ENCODE measurements at places on chromosomes 16 and 17.
A peak's percentile ranks its signal among the peaks of the same experiment; 100 is the strongest.

- DNase-seq: peak; percentile 40
Observed at GRCh38 chr17:82003411-82004381, 19.0 kb downstream of the CENPX start.

DNA sequence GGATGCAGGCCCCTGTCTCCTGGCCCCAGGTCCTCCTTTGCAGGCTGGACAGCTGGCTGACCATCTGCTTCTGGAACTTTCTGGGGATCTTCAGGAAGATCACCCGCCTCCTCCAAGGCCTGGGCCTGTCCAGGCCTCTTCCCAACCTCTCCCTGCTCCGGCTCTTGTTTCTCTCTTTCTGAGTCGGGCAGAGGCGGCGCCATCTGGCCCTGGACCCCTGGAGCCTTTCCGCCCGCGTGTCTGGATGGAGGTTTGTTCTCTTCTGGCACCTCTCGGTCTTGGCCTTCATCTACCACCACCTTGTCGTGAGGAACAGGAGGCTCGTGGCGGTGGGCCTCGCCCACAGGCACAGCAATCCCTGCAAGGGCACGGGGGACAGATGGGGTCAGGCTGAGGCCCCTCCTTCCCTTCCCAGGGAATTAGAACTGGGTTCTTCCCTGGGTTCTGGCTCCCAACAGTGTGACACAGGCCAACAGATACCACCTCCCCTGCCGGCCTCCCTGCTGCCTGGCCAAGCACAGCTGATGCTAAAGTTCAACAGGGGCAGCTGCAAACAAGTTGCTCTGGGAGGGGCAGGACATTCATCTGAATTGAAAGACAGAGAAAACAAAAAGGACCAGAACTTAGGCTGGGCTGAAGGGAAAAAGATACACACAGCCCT is 13.3 kb downstream of the NDUFAF8 start:
- DNase-seq: no peak

GRCh38 chr16:84791088-84791487 is 28.7 kb upstream of the CRISPLD2 start:
- DNase-seq: no peak

- no peak for DNase-seq
Observed at GRCh38 chr16:11612665-11613025, 25.9 kb upstream of the LITAF start.

- DNase-seq: no peak
Observed at GRCh38 chr16:7744546-7745264, 412.1 kb downstream of the RBFOX1 start.

DNA sequence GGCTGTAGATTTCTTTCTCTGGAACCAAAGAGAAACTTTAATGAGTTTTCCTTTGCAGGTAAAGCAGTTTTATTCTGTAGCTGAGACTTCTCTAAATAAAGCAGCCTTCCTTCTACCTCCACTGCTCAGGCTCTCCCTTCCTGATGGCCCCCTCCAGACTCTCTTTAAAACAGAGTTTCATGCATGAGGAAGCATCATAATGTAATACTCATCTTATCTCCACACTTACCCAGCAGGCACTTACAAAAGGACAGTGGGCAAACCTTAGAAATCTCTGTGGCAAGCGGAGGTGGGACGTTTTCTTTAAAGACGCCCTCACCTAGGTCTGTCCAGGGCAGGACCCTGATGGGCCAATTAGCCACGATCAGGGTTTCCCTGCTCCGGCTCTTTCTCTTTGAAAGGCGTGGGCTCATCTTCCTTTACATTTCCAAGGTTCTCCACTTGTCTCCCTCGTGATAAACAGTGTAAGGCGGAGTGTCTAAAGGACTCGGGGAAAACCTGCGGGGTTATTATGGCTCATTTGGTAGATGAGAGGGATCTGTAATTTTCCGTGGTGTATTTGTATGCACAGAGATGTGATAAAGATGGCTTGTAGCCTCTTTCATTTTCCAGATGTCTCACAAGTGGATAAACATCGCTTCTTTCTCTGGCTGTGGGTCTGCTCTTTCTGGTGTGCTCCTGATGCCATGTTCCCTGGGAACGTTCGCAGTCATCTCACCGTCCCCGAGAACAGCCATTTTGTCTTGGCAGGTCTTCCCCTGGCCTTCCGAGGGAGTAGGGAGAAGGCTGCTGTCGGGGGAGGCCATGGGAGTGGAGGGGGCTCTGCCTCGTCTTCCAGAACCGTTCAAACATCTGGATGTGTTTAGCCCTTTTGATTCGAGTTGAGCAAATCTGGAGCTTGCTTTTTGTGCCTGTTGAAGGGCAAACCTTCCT is 239.0 kb downstream of the CCDC182 start:
- no peak for DNase-seq

DNA sequence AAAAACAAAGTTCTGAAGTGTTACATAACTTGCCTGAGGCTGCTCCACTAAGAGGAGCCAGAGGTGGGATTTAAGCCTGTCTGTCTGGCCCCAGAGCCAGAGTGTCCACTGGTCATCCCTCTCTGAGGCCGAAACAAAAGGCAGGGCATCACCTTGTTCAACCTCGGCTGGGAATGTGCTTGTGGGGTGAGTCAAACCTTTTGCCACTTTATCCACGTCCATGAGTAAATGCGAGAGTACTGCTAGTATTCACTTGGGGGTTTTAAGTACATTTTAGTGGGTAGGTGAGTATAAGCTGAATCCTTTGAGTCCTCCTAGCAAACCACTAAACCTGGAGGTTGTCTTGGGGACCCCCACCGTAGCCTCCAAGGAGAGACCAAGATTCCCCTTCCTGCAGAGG is 103.5 kb downstream of the STX8 start:
- no peak for DNase-seq

GRCh38 chr16:85104147-85104546 is 8.1 kb downstream of the CIBAR2 start:
- no peak for DNase-seq

DNA sequence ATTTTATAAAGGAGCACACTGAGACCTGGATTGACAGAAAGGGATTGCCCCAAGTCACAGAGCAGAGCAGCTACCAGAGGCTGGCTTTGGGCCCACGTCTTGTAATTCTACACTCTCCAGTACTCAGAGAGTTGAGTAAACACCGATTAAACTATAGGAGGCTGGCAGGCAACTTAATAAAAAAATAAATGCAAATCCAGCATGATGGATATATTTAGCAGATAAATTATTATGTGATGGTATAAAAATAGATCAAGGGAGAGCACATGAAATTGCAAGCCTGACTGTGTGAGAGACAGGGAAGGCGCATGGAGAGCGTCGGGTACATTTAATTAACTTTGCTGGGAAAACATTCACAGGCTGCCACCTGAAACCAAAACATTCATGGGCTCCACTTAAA is 87.7 kb upstream of the CCL2 start:
- DNase-seq: no peak

GRCh38 chr17:49696233-49696761 is 11.5 kb downstream of the SLC35B1 start:
- DNase-seq: peak; percentile 73

DNA sequence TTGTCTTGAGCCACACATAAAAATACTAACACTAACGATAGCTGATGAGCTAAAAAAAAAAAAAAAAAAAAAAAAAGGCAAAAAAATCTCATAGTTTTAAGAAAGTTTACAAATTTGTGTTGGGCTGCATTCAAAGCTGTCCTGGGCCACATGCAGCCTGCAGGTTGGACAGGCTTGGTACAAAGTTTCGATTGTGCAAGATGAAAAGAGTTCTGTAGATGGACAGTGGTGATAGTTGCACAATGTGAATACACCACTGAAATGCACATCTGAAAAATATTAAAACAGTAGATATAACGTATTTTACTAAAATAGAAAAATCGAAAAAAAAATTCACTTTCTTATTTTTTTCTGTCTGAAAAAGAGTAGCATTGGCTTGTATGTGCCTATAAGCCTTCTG is 42.9 kb downstream of the AMFR start:
- no peak for DNase-seq

DNA sequence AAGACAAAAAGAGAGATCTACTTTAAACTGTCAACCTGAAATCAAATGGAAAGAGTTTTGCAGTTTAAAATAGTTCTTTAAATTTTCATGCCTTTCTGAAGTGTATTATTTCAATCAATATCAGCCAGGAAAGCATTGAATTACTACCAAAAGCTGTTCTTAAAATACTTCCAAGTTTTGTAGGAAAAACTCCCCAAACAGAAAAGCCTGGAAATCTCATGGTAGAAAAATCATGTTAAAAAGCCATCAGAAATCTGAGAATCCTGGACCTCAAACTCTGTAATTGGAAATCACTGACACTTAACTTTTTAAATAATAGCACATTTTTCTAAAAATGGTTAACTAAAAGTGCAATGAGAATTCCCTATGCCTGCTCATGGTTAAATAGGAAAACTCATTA is 63.3 kb upstream of the CNTNAP4 start:
- DNase-seq: no peak

DNA sequence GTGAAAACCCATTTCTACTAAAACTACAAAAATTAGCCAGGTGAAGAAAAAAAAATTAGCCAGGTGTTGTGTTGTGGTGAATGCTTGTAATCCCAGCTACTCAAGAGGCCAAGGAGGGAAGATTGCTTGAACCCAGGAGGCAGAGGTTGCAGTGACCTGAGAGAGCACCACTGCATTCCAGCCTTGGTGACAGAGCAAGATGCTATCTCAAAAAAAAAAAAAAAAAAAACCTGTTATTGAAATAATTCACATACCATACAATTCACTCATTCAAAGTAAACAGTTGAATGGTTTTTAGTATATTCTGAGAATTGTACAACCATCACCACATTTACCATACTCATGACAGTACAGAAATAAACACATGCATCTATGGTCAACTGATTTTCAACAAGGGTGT is 31.0 kb downstream of the ZNRF1 start:
- DNase-seq: no peak

DNA sequence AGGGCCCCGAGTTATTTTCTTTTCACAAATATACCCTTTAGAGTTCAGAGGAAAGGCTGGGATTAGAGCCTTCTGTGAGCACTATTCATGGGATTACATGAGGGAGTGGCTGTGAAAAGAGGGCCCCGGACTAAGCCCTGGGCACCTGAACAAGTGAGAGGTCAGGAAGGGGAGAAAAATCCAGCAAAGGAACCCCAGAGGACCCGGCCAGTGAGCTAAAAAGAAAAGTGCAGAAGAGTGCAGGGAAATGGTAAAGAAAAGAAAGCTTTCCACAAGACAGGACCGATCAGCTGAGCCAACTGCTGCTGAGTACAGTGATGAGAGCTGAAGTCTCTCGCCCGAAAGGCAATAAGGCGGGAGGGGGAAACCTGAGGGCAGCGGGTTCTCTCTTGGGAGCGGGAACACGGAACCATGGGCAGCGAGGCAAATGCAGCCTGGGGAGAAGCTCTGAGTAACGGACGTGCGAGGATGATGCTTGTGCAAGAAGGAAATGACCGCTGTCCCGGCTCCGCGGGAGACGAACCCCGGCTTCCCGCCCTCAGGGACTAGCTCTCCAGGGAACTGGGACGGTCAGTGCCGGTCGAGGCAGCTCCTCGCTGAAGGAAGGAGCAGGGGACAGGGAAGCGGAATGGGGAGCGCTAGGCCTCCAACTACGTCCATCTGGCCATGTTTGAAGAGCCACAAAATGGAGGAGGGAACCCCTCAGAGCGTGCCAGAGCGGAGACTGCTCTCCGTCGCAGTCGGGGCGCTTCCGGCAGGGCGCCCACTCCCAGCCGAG is 665 bp upstream of the ALDH3A2 start:
- peak; percentile 20 for DNase-seq

- no peak for DNase-seq
Observed at GRCh38 chr17:57940231-57940630, 15.0 kb downstream of the CUEDC1 start.

DNA sequence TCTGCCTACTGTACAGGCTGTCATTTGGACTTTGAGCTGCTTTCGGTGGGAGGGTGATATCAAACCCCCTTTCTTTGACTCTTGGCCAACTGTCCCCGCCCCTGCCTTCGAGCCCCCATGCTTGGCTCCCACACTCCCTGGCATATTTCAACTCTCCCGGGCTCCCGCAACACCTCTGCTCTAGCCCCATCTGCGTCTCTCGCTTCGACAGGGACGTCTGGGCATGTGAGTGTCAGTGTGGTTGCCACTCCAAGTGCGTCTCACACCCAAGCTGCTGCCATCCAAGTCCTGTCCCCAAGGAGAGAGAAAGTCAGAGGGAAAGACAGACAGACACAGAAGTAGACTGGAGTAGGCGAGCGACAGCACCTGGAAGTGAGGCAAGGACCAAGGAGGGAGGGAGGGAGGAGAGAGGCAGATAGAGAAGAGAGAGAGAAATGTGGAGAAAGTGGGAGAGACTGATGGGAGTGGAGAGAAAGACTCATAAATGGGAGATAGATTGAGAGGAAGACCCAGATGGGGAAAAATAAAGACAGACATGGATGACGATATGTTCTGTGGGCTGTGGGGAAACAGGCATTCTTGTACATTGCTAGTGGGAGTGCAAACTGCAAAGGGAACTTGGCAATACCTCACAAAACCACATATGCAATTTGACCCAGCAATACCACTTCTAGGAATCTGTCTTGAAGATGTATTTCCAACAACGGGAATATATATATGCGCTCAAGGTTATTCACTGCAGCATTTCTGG is 11.8 kb downstream of the STARD3 start:
- no peak for DNase-seq

- DNase-seq: no peak
Observed at GRCh38 chr16:70770291-70770625, 30.7 kb downstream of the VAC14 start.

GRCh38 chr17:45197555-45198334 is 23.9 kb upstream of the FMNL1 start:
- DNase-seq: peak; percentile 90

GRCh38 chr16:27387724-27388123 is 14.2 kb upstream of the IL21R start:
- no peak for DNase-seq

DNA sequence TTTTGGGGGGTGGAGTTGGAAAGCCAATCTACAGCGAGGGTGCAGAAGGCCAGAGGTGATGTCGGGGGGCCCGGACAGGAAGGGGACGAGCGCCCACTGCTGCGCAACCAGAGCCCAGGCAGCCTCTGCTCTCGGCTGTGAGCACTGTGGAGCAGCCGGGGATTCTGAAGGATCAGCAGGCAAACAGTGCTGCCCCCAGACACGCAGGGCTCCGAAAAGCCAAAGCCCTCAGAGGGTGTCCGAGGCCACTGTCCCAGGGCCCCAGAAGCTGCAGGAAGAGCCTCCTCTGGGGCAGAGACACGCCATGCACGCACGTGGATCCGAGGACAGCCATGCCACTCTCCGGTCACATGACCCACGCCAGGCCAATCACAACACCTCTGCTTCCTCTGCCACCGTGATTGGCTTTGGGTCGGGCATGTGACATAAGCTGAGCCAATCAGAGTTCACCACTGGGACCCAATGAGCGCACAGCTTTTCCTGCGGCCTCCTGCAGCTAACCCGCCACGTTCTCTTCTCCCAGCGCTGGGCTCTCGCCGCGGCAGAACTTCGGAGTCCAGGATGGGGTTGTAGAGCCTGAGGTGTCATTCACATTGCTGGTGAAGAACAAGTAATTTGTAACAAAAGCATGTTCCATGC is 40.7 kb downstream of the ACTG1 start:
- no peak for DNase-seq
